ENCODE measurements at places on chromosomes 7 and 10.

DNA sequence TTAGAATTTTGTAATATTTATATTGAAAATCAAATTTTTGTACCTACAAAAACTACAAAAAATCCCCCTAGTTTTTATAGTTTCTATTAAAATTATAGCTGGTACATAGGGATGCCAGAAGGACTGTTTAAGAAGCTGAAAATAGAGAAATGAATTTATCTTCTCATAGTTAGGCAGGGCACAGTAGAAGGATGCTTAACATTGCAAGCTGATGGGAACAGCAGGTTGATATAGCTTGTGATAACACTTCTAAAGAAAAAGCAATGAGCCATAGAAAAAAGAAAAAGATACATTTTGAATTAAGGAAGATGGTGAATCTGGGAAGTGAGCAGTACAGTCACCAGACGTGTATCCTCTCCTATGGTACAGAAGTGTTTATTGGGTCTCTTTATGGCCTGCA, 32.0 kb downstream of the PTEN start:
- no peak for DNase-seq

DNA sequence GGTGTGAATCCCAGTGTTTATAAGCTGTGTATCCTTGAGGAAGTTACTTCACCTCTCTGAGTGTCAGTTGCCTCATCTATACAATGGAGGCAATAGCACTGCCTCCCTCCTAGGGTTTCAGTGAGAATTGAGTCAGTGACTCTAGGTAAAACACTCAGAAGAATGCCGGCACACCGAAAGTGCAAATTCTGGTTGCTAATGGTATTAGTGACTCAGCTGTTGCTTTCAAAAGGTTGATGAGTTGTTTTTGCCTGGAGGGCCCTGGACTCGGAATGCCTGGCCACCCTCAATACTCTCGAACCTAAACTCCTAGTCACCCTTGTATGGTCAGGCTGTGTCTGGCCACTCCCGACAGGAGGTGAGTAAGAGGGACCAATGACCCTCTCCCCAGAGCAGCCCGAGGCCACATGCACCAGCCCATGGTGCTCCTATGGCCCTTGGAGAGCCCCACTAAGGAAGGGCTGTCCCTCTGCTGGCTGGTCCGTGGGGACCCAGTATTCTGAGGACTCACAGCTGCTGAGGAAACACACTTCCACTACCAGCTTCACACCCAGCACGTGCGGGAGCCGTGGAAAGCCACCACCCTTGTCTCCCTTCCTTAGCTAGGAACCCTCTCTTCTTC, 60.2 kb downstream of the CALML3 start:
- DNase-seq, result peak; percentile 91

DNA sequence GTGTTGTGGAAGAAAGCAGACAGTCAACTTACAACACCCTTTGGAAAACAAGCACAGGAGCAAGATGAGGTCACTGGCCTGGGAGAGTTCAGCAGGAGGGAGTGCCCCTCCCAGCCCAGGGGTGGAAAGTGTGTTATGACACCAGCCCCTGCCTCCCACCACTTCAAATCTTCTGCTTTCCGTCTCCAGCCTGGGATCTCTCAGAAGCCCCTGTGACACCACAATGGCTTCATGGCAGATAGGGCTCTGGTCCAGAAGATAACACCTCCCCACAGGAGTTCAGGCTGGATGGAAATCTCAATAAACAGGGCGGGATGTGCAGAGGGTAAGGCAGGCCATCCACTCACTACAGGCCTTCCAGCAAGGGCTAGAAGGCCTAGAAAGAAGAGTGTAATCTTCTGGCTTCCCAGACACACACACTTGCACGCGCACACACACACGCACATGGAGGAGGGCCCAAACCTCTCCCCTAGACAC, 48.7 kb upstream of the ZMIZ1 start:
- no peak for DNase-seq

GRCh38 chr10:52387744-52388143, 73.7 kb downstream of the DKK1 start:
- peak; percentile 77 for DNase-seq

DNA sequence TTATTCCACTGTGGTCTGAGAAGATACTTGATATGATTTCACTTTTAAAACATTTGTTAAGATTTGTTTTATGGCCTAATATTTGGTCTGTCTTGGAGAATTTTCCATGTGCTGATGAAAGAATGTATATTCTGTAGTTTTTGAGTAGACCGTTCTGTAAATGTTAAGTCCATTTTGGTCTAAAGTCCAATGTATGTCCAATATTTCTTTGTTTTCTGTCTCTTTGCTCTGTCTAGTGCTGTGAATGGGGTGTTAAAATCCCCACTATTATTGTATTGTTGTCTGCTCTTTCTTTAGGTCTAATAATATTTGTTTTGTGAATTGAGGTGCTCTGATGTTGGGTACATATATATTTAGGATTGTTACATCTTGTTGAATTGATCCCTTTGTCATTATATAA, 31.3 kb downstream of the DNAJC9 start:
- DNase-seq, result no peak

DNA sequence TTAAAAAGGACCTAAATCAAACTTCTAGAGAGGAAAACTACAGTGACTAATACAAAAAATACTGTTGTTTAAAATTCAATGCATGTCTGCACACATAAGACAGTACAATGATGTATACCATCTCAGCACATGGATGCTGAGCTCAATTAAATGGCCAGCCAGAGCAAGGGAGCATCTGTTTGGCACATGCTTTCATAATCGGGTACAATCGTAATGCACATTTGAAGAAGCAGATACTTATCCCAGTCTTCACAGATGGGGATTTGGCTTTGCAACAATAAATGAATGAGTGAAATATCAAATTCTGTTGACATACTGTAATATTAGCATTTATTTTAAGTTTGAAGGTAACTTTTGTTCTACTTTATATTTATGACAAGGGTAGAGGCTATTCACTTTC, 187.8 kb downstream of the CRPPA start:
- DNase-seq, result no peak

DNA sequence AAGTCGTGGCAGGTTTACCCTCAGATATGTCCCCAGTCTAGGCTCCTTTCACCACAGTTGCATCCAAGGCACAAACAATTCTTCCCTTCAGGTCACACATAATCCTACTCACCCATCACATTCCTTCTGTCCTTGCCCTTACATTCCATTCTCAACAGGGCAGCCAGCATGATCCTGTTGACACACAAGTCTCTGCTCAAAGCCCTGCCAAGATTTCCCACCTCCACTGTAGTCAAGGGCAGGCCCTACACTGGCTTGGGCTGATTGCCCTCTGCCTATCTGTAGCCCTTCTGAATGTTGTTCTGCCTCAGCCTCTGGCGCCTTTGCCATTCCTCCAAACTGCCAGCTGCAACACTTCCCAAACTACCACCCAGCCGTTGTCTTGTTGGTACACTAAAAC, 187.9 kb upstream of the AKR1E2 start:
- DNase-seq, result no peak

- DNase-seq, result no peak
These were observed 747.1 kb upstream of the GALNT17 start for GRCh38 chr7:70384891-70385290.

DNA sequence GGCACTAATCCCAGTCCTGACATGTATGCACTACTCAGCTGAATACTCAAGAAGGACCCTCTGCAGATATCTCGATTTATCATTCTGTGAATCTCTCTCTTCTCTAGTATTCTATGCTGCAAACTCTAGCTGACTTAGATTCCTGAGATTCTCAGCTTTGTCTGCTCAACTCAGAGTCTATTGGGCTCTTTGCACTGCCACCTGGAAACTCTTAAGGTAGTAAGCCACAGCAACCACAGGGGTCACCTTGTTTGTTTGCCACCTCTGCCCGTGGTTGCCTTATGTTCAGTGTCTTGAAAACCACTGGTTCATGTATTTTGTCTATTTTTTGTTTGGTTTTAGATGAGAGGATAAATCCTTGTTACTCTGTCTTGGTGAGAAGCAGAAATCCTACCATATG, 72.9 kb downstream of the SP8 start:
- no peak for DNase-seq

GRCh38 chr7:91503934-91504555, 239.8 kb downstream of the FZD1 start:
- DNase-seq, result no peak
